ENCODE measurements at places on chromosomes 12 and 14.

GRCh38 chr14:75113932-75114539 lies 12.8 kb downstream of the NEK9 start:
- no peak for DNase-seq

- no peak for DNase-seq
Observed at GRCh38 chr14:31508135-31508534, 20.3 kb upstream of the GPR33 start.

DNA sequence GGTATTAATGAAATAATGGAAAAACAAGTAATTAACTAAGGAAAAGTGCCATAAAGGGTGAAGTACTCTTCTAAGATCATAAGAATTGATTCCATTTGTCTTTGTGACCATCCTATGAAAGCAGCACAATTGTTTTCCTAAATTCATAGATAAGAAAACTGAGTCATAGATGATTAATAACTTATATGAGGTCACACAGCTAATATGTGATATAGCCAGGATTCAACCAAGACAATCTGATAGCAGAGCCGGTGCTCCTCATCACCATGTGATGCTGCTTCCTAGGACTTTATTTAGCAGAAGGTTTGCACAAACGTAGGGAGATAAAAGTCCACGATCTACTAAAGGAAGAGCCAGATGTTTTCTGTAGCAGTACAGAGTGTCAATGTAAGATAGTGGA lies 181.5 kb upstream of the SYT1 start:
- no peak for DNase-seq

DNA sequence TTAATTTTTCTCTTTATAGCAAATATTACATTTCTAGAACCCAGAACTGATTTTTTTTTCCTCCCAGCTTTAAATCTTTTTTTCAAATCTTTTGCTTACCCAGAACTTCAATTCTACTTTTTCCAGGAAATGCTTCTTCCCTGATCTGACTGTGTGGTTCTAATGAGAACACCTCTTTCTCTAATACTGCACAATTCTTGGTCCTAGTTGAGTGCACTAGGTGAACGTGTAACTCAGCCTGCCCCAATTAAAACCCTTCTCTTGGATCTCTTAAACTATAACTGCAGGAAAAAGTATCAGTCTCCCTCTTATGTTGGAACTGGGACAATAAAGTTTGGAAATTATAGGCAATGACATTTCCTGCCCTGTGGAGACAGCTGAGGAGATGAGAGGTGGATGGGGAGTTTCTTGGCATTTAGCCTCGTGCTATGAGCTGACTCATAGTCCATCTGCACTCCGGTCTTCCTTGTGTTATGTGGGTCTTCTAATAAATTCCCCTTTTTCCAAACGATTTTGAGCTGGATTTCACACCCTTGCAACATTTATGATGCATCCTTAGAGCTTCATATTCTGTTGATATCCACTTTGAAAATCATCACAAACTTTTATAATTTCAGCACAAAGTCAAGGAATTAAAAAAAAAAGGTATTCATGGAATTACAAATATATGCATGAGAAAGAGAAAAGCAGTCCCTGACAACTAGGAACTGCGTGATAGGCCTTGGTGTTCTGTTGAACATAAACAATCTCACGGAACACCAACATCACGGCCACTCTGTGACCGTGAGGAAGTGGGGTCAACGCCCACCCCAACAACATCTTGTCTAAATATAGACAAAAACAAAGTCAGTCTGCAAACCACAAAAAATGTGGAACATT lies 52.4 kb downstream of the BRMS1L start:
- no peak for DNase-seq

- DNase-seq, result peak; percentile 39
Observed at GRCh38 chr12:98424726-98425401, 90.5 kb upstream of the TMPO start.

DNA sequence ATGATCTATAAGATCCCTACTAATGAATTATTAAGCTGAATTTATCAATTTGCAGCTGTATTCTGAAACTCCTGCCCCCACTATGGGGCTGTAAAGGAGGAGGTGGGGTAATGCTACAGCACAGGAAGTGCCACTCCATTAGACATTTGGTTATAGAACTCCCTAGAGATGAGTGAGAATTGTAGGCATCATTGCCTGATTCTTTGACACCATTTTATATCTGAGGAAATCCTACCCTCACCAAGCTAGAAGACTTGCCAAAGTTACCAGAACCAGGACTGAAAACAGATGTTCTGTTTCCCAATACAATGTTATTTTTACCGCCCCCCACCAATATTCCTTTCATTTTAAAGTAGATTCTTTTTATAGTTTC lies 182.4 kb downstream of the EGLN3 start:
- no peak for DNase-seq

GRCh38 chr12:27987331-27987730 lies 14.8 kb upstream of the PTHLH start:
- DNase-seq, result no peak

GRCh38 chr12:75759842-75760572 lies 248.6 kb upstream of the KRR1 start:
- no peak for DNase-seq

- no peak for DNase-seq
Observed at GRCh38 chr12:64739778-64740177, 19.4 kb downstream of the GNS start.

DNA sequence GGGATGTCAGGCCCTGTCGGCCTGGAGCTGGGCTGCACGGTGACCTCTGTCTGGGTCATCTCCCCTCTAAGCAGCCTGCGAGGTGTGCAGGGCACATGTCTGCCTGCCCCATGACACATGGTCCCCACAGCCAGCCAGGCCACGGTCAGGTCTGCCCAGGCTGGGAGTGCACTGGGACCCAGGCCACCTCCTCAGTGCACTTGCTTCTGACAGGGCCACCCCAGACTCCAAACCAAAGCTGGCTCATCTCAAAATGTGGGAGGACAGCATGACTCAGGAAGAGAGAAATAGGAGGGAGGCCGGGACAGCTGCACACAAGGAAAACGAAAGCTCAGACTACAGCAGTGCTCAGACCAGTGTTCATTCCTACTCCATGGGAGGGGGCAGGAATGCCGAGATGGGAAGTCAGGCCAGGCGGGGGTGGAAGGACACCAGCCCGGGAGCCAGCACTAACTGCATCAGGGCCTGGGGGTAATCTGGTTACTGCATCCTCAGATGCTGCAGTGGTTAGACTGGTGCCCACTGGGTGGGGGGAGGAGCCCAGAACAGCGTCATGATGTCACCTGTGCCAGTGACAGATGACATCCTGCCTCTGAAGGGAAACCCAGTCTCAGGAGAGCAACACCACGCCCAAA lies 4.0 kb downstream of the P2RX2 start:
- DNase-seq, result no peak

DNA sequence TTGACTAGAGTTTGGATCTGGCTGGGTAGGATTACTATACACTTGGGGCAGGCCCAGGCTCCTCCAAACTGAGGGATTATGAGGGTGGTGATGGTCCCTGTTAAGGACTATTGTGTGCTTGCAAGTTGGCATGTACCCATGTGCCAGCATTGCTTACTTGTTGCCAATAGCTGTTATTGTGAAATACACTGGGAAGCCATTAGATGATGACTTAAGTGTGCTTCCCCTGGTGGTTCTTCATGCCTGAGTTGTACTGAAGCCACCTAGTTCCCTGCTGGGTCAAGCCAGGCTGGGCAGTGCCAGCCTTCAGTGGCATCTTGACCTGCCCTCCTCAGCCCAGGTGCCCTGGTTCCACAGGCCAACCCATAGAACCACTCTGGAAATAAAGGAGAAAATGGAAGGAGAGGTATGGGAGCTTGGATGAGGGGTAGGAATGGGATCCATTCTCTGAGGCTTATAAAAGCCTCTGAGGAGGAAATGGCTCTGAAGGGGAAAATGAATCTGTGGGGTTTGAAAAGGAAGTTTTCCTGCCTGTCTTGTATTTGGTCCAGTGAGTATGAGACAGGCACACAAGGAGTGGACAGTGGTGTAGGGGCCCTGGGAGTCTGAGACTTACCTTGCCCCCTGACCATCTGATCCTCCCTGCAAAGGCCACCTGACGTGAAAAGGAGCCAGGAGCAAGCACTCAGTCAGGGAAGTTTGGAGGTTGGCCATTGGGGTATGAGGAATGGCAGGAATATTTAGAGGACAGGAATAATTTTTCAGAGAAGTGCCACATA lies 724 bp downstream of the LTB4R start:
- DNase-seq, result no peak

- peak; percentile 42 for DNase-seq
Observed at GRCh38 chr12:6540181-6540877, 6.0 kb downstream of the GAPDH start.

GRCh38 chr14:105495990-105496830 lies 5.2 kb downstream of the TEDC1 start:
- no peak for DNase-seq

GRCh38 chr14:68143341-68143841 lies 323.8 kb downstream of the RAD51B start:
- no peak for DNase-seq

- DNase-seq, result no peak
Observed at GRCh38 chr14:65228956-65229747, 126.8 kb upstream of the MAX start.

DNA sequence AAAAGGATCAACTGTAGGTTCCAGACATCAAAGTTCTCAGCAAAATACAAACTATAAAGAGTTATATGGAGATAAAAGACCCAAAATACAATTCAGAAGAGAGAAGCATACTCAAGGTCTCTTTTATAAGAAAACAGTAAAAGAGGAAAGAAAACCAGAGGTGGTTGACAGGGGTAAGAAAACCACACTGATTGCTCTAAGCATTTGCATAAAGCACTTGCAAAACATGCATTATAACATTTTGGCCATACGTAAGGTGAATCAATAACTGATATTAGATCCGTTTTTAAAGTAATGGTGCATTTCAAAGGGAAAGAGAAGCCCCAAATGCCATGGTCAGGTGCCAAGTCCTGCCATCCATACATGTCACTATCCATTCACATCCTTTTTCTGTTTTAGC lies 5.9 kb downstream of the DDHD1 start:
- DNase-seq, result no peak

DNA sequence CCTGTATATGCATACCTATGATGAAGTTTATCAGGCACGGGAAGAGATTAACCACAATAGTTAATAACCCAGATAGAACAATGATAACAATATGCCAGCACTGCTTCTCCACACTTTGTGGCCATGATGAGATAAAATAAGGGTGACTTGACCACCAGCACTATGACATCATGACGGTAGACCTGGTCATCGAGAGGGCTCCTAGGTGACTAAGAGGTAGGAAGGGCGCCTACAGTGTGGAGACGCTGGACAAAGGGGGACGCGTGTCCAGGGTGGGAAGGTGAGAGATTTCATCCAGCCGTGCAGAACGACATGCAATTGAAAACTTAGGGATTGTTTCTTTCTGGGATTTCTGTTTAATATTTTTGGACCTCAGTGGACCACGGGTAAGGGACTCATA lies 221.8 kb upstream of the RTL1 start:
- DNase-seq, result no peak

DNA sequence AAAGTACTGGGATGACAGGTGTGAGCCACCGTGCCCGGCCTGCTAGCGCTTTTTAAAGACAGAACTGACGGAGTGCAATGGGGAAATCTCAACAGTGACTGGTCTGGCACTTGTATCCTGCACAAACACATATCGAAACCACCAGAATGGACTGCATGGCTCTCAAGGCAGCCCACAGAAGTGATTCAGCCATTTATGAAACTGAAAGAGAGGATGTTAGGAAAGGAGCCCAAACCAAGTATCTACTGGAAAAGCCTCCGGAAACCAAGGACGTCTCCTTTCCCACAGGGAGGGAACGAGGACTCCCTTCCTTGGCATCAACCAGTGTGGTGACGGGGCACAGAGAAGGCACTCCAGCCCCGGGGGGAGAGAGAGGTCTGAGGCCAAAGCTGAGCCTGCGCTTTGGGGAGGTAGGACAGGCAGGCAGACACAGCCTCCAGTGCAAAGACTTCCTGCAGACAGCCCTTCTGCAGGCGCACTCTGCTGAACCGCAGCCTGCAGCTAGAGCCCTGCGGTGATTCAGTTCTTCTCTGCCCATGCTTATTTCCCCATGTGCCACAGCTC lies 16.5 kb downstream of the SLC15A4 start:
- no peak for DNase-seq

- DNase-seq, result no peak
Observed at GRCh38 chr12:82057770-82058169, 298.6 kb upstream of the PPFIA2 start.

DNA sequence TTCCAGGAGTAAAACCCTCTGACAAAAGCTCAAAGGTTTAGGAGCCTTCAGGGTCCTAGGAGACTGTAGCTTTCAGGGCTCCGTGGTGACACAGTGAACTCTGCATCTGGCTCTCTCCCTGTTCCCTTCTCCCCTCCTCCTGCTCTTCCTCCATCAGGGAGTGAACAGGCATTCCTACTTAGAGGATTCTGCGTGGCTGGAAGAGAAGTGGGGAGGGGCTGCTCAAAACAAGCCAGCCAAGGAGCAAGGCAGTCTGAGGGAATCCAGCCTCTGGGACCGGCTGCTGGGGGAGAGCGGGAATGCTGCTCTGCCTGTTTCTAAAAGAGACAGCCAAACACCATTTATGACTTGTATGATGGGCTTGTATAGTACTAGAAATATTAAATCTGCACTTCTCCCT lies 49.5 kb downstream of the RBMS2 start:
- DNase-seq, result no peak

DNA sequence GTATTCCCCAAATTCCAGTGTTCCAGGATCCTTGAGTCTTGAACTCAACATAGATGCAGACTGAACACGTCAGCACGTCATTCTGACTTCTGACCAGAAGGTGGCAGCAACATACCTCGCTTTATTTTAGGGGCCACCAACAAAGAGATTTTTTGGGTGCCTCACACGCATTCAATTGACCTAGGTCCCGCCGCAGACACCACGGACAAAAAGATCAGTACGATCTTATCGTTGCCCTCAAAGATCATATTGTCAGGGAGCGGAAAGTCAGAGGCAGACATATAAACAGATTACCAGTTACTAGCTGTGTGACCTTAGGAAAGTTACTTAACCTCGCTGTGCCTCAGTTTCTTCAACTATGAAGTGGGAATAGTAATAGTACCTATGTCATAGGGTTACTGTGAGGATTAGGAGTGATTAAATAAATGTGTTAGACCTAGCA lies 6.5 kb upstream of the PRPH start:
- peak; percentile 22 for DNase-seq

DNA sequence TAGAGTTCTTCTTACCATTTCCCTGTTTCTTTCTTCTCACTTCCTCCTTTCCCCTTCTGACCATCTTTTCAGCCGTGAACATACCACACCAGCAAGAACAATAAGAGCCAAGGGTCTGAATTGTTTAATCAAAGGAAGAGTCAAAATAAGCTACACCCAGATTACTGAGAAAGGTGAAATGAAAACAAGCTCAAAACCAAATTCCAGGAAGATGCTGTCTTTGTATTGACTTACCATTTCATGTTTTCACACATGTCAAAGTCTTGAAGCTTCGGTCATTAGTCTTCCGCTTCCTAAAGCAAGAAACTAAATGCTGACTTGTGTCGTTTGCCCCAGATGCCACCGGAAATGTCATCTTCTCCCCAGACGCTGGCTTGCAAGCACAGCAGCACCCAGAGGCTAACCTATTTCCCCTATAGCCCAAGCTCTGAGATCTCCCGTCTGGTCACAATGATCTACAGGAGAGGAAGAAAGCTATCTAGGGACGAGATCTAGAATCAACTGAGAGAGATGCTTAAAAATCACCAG lies 136.5 kb upstream of the AMIGO2 start:
- no peak for DNase-seq

GRCh38 chr12:92942905-92943304 lies 13.8 kb upstream of the EEA1 start:
- no peak for DNase-seq

GRCh38 chr14:91722386-91722785 lies 9.5 kb downstream of the CATSPERB start:
- DNase-seq, result no peak

All from NCI-H2029 (cell line).